ENCODE measurements at places on chromosomes 3 and 15.

DNA sequence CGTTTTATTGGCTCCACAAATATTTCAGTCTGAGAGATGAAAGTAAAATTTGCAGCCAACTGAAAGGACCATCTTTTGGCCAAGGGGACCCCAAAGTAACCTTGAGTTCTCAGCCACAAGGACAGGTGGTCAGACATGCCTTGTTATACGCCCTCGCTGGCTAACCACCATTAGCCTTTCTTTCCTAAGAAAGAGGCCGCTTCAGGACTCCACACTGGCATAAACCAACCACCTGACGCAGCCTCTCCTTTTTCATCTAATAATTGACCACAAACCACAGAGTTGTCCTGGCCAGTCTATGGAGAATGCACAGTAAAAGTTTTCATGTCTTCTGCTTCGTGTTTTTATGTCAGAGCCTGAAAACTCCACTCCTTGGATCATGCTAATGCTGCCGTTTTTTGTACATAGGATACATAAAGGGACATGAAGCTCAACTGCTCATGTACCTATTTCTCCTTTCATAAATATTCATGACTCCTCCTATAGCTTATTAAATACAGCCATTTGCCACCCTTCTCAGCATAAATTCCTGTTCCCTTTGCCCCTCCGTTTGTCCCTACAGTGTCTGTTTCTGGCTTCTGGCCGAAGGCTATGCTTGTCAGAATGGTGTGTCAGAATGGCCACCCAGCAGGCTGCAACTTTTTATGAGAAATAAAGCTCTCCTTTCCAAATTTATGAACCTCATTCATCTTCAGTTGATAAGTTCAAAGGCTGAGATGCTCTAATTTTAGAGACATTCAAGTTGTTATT lies 374.1 kb upstream of the RBMS3 start:
- no peak for DNase-seq

- no peak for DNase-seq
Observed at GRCh38 chr3:37813403-37813802, 48.3 kb upstream of the CTDSPL start.

DNA sequence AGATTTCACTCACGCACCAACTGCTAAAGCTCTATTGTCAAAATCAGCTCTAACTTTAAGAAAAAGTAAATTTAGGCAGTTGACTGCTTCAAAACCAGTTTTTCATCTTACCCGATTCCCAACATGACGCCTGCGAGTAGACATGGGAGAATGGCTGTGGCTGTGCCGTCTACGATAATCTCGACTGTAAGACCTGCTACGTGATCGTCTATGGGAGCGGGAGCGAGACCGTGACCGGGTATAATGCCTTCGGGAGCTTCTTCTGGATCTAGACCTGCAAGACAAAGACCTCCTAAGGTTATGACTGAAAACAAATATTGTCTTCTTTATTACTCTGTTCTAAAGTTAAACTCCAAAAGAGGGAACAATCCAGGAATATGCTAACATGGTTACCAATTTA lies 12.5 kb downstream of the TRA2B start:
- no peak for DNase-seq

DNA sequence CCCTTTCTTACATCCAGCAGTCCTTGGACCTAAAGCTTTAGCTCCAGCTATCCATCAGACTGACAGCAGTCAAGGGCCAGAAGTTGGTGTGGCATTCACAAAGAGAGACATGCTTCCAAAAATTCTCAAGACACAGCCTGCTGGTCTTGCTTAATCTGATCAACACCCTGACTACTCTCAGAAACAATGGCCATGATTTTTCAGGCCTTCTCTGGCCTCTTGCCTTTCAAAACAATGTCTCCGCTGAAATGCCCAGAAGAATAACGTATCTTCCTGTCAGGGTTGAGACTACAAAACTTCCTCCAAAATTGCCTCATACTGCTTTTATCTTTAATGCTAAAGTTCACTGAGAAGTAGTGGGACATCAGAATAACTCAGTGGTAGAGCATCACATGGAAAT lies 205.4 kb upstream of the SETMAR start:
- DNase-seq = no peak

GRCh38 chr3:43331381-43331780 lies 45.0 kb downstream of the SNRK start:
- DNase-seq = no peak

GRCh38 chr3:11764931-11765363 lies 81.7 kb downstream of the TAMM41 start:
- DNase-seq = peak; percentile 20

GRCh38 chr15:34161329-34161963 lies 48.5 kb downstream of the KATNBL1 start:
- DNase-seq = no peak

GRCh38 chr3:122416966-122417365 lies 1.1 kb upstream of the WDR5B start:
- no peak for DNase-seq

GRCh38 chr3:58234516-58234931 lies 3.1 kb upstream of the ABHD6 start:
- no peak for DNase-seq

- DNase-seq = no peak
Observed at GRCh38 chr15:39699516-39700374, 82.9 kb downstream of the FSIP1 start.

DNA sequence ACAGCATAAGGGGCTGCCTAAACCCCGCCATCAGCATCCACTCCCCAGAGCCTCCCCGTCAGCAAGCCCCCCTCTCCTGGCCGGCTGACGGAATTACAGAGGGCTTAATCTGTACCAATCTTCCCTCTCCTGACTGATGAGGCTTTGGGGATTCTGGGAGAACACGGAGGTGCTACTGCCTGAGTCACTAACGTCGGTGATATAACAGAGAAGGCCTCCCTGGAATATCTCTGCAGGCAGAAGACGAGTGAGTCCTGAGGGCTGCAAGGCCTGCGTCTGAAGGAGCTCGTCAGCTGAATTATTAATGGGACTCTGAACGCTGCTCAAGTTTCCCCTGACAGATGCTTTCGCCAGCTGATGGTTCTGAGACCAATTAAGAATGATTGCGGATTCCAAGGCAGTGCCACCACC lies 147.7 kb downstream of the XXYLT1 start:
- DNase-seq = peak; percentile 59

DNA sequence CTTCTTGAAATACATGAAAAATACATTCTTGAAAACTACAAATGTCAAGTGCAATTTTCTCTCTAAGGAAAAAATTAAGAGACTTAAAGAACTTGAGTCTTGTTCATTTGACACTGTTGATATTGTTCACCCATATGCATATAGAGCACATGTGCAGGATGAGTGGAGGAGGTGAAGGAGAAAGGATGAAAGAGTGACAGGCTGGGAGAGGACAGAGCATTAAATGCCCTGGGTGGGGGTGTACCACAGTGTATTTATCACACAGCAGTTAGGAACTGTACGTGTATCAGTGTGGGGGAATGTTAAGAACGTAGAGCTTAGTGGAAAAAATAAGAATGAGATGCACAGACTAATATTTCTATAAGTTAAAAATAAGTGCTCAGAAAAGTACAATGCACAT lies 45.7 kb downstream of the CTDSPL start:
- no peak for DNase-seq

DNA sequence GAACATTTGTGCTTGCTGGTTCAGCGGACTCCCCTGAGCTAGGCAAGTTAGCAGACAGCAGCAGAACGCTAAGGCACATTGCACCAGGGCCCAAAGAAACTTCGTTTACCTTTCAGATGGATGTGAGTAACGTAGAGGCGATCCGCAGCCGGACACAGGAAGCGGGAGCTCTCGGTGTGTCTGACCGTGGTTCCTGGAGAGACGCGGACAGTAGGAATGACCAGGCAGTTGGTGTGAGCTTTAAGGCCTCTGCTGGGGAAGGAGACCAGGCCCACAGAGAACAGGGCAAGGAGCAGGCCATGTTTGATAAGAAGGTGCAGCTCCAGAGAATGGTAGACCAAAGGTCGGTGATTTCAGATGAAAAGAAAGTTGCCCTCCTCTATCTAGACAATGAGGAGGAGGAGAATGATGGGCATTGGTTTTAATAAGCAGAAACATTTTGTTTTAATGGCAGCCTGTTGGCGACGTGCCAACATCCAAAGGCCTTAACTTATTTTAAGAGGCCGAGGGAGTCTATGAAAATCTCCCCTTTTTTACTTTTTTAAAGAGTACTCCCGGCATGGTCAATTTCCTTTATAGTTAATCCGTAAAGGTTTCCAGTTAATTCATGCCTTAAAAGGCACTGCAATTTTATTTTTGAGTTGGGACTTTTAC lies 27.9 kb downstream of the SYNM start:
- DNase-seq = no peak

DNA sequence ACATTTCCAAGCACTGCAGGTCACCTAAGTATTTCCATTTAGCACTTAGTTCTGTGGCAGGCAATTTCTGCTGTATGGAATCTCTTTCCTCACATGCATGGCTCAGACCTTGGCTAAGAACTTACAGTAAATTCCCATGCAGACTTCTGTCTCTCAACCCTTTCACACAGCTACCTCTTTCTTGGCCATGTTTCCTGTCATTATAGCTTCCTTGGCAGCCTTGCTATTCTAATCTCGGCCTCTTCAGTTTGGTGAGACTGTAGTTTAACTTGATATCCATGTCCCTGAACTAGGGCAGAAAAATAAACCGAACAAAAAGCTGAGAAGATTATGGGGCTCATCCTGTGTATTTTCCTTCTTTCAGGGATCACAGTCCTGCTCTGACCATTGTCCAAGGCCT lies 96.0 kb downstream of the SPATA16 start:
- no peak for DNase-seq

DNA sequence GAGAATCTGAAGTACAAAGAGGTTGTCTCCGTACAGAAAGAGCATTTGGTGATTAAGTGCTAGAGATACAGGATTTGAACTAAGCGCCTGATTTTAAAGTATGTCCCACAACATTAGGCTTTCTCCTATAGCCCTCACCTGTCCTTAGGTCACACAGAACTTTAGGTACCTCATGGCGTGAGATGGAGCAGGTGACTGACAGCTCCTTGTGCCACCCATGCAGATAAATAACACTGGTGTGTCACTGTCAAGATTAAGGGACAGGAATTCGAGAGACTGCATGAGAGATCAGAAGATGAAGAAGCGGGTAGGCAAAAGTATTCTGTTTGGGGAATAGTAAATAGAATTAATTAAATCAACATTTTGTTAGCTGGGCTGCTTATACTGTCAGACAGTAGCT lies 1.1 kb downstream of the BLM start:
- DNase-seq = no peak

DNA sequence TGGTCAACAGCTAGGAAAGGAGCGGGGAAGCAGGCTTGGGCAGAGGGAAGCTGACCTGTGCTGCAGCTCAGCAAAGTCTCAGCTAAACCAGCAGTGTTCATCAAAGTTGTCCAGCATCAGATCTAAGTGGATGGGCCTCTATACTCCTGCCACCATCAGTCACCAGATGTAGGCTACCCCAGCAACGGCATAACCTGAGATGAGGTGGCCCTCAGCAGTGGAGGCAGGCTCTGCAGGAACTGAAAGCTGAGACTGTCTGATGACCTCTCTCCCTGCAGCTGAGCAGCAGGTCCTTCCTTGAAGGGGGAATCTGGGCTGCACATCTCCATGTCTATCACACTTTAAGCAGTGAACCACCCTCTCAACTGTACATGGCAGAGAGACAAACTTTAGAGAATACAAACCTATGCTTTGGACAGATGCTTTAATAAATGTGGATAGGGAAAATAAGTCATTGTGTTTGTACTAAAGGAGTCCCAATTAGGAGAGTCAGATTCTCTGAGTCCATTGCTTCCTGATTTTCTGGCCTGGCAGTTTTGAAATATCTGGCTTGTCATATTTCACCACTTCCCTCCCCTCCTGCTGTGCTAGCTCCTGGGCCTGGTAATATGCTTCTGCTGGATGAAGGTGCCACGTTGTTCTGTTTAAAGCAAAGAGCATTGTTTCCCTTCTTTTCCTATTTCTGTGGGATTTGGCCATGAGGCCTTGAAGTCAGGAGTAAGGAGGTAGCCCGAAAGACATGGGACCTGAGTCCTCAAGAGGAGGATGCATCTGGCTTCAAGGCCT lies 11.1 kb upstream of the PSTPIP1 start:
- no peak for DNase-seq

DNA sequence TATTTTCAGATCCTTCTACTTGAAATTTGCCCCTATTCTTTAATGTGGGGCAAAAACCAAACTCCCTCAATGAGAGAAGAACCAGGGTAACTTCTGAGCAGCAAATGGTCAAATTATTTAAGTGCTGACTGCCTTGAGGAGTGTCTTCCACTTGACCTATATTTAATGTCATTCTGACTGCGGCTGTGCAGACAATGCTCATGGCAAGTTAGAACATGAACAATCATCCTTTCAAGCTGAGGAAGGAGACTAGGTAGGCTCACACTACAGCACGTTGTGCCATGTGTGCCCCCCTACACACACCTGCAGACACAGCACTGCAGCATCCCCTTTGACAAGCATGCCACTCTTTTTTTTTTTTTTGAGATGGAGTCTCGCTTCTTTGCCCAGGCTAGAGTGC lies 98.2 kb downstream of the OSBPL10 start:
- DNase-seq = no peak

GRCh38 chr15:31280046-31280830 lies 46.4 kb upstream of the KLF13 start:
- no peak for DNase-seq

DNA sequence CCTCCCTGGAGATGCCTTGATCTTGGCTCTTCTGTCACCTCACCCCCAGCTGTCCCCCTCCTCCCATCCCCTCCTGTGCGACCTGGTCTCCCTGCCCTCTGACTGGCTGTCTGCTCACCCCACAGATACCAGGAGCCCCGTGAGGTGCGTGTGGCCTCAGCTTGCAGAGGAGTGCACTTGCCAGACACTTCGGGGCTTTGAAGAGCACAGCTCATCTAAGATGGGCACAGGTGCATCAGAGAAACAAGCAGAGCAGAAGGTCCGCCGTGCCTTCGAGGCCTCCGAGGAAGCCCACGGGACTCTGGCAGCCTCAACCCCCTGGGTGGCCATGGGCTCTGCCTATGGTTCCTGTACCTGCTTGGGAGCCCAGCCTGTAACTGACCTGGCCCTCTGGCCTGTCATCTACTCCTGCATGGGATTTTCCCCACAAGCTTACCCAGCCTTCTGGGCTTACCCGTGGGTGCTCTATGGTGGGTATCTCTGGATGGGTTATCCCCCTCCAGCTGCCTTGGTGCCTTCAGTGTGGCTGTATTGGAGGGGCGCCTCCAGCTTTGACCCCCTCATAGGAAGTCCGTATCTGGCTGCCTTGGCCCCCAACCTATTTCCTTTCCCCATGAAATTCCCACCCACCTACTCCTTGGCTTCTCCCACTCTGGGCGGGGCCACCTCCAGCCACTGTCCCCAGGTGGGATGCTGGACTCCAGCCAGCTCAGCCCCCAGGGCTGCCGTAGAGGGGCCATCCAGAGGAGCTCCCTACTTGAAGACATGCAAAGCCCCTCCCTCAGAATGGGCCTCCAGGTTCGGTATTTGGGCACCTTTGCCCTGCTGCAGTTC lies 3.8 kb downstream of the PRR23E start:
- DNase-seq = no peak

GRCh38 chr3:94460931-94461330 lies 398.1 kb downstream of the NSUN3 start:
- DNase-seq = no peak

GRCh38 chr15:76204916-76205460 lies 106.3 kb downstream of the ETFA start:
- no peak for DNase-seq

GRCh38 chr3:146557745-146558144 lies 13.3 kb upstream of the PLSCR1 start:
- DNase-seq = no peak

GRCh38 chr3:6421666-6422445 lies 439.1 kb upstream of the GRM7 start:
- no peak for DNase-seq

Data from fibroblast of skin of left quadriceps (primary cell).